ENCODE measurements at places on chromosomes 2 and 18.

- DNase-seq, result no peak
Observed at GRCh38 chr2:209049608-209050007, 374.2 kb upstream of the MAP2 start.

DNA sequence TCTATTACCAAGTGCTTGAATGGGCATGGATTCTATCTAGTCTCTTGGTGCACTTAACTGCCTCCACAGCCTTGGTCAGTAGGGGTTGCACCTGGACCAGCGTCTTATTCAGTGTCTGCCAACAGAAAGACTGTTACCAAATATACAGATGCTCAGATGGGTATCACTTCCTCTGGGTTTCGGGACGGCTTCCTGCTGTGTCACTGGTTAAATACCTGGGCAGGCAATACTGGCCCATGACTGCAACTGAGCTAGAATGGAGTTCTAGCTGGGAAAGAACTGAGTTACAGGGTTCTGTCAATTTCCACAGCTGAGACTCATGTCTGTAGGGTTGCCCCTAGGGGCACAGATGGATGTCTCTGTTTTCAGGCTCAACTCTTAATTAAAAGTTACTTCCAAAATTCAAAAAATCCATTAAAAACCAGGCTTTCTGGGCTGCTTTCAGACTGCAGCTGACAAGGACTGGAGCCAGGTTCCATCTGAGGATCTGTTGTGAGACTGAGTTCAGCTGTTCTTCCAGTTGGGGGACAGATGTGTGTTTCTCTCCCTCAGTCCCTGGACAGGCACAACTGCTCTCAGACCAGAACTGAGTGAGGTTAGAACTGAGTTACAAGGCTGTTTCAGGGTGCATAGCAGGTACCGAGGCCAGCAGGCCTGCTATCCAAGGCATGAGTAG is 789.6 kb upstream of the SLC8A1 start:
- DNase-seq, result no peak

DNA sequence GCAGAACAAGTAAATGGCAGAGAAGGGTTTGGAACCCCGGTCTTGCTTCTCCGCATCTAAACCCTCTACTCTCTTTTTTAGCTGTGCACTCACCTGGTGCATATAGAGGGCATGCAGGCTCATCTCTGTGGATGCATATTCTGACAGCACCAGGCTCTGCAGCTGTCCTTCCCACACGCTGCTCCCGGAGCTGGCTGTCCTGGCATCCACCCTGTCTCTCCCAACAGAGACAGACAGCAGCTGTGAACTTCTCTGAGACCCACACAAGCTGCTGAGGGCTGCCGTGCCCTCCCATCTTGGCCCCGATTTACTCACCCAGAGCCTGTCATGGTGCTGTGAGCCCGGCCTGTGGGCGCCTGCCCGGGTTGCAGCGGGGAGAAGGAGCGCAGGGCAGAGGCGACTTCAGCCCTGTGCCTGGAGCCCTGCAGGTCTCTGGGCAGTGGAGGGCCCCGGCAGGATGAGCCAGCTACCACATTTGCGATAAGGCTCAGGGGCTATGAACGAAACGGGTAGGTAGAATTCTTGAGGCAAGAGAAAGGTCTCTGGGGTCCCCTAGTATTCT is 3.3 kb upstream of the ABCB6 start:
- no peak for DNase-seq

GRCh38 chr2:228771315-228771714 is 499.8 kb downstream of the PID1 start:
- no peak for DNase-seq

DNA sequence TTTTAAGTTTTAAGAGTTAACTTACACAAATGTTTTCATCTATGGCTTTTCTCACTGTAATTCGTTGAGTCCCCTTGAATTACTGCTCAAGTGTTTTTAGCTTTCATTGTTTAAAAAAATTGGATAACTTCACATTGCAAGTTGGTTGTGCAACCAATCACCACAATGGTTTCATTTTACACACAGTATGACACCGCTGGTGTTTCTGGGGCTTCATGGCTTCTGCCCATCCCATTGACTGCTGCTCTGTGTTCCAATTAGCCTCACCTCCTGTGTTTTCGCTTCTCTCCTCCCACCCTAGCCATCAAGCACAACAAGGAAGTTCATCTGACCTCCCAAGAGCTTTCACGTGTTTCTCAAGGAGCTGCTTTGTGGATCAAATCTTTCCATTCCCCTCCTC is 199.1 kb upstream of the CHAC2 start:
- DNase-seq, result no peak

DNA sequence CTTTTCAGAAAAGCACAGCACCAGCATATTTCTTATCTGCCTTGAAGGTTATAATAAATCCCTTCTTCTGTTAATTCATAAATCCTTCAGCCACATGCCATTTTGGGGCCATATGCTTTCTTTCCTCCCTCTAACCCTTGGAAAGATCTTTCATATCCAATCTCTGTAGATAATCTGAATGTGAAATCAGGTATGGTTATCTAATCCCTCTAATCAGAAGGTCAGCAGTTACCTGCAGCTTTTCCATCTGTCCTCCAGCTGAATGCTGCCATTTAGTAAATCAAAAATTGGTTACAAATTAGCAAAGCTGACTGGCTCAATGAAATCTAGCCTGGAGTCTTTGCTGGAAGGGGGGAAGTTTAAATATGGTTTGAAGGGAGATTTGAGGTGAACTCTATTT is 230.5 kb downstream of the PIK3C3 start:
- no peak for DNase-seq

GRCh38 chr18:10784596-10785202 is 258.9 kb downstream of the NAPG start:
- DNase-seq, result no peak

- no peak for DNase-seq
Observed at GRCh38 chr2:172440795-172441194, 13.4 kb downstream of the ITGA6 start.

DNA sequence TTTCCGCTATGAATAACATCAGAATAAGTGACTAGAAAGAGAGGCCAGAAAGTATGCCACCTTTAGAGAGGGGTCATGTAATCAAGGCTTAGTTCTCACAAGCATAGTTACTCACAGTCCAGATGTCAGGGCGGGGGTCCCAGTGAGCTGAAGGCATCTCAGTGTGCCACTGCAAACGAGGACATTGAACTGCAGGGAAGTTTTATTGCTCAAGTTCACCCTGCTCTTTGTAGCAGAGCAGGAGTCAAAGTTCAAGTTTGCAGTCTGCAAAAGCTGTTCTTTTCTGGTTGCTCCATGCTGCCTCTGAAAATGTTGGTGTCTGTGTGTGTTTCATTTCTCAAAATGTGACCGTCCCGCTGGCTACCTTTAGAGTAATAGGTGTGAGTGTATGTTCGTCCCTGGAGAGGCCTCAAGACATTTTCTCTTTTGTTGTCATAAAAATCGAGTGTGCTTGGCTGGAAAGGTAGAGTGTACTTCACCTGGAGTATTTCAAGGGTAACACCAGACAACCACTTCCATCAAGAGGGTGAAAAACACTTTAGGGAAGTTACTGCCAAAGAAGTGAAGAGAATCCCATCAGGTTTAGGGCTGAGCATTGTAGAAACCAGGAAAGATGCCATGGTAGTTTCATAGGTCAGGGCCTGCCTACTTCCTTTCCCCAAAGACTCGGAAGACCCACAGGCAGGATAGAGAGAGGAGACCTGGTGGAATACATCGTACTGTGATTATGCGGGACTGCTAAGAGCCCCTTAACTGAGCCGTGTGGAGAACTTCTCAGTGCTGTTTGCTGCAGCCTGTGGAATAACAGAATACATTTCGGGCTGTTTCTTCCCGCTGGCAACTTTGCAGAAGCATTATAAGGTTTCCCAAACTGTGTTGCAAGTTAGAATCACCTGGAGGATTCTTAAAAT is 89.9 kb downstream of the LYPD6 start:
- no peak for DNase-seq
